ENCODE measurements at places on chromosomes 7 and 10.
A peak's percentile ranks its signal among the peaks of the same experiment; 100 is the strongest.

DNA sequence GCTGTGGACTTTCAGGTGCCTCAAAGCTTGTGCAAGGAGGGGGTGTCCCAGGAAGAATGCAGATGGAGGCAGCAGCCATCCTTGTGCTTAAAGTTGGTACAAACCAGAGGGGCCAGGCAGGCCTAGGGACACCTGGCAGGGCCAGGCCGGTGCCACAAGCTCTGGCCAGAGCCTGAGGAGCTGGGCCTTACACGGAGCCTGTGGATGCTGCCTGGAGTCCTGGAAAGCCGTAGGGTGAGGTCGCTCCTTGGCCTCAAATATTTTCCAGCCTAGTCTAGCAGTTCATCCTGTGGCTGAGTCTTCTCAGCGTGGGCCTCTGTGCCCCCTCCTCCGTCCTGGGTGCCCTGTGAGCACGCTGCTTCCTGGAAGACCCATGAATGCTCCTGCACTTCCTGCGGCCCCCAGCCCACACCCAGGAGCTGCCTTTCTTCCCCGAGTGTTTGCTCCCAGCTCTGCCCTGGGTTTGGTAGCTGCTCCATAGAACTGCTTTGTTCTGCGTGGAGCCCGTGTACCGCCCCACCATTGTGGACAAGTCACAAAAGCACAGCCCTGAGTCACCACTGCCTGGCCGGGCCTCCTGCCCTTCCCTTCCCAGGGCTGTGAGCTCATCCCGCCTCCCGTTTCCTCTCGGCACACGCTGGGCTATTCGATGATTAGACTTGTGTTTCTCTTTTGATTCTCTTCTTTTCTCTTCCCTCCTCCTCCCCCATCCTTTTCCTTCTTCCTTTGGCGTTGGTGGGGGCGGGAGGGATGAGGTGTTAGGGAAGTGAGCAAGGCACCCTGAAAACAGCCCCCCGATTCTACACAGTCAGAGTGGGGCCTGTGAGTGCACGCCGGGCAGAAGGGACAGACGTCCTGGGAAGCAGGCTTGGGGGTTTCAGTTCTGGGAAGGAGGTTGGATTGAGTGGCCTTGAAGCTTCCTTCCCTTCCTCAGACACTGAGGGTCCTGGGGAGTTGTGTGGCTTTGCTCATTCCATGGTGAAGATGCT is 73.2 kb upstream of the SHH start:
- peak; percentile 60 for DNase-seq

DNA sequence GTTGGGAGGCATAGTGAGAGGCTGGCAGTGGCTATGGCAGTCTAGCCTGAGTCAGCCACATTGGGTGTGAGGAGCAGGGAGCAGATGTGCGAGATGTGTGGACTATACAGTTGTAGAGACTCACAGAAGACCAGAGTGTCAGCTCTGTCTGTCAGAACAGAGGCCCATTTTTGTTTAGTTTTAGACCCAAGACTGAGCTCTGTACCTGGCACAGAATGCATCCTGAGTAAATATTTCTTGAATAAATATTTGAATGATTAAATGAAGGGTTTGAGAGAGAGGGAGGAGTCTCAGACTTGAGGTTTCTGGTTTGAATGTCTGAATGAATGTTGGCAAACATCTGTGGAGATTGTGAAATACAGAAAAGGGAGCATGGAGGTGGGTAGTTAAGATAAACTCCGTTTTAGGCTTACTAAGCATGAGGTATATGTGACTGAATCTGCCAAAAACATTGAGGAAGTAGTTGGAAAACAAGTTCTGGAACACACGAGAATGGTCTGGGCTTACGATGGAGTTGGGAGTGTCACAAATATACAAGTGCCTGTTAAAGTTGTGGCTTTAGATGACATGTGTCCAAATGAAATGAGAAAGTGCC is 3.6 kb downstream of the SEC23IP start:
- DNase-seq = no peak

GRCh38 chr7:44078521-44078920 is 3.8 kb downstream of the POLM start:
- no peak for DNase-seq

- no peak for DNase-seq
Observed at GRCh38 chr10:67818323-67818722, 19.7 kb downstream of the DNAJC12 start.

DNA sequence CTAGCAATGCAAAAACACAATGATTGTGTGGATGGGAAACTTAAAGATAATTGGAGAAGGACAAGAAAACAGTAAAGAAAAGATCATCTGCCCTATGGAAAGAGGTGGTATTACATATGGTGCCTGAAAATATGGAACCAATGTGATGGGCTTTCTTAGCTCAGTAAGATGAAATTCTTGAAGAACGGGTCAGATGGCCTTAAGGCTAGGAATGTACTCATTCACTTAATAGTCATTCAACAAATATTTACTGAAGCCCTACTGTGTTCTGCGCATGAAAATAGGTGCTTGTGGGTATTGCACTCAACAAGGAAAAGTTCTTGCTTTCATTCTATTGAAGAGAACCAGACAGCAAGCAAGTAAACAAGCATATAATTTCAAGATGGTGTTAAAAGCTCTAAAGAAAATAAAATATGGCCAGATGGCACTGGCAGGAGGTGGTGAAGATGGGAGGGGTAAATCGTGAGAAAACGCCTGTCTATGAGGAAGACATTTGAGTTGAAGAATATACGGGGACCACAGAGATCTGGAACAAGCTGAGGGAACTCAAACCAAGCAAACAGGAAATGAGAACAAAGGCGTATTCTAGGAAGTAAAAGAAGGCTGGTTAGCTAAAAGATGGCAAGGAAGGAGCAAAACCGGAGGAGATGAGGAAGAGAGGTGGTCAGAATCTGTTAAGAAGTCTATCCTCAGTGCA is 179.7 kb downstream of the ANK3 start:
- DNase-seq = no peak

DNA sequence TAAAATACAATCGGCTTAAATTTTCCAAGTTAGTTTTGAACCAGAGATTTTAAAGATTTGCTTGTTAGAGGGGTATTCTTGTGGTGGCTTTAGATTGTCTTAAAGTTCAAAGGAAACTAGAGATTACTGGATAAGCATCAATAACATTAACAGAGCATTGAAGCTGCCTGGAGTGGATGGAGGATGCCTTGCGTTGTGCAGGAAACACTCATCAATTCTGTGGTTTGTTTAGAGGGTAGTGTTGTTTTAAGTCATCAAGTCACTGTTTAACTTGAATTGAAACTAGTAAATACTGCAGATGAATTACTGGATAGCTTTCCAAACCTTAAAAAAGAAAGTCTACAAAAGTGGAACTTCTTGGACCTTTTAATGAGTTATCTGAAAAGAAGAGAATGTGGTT is 218.6 kb downstream of the CELF2 start:
- DNase-seq = no peak

DNA sequence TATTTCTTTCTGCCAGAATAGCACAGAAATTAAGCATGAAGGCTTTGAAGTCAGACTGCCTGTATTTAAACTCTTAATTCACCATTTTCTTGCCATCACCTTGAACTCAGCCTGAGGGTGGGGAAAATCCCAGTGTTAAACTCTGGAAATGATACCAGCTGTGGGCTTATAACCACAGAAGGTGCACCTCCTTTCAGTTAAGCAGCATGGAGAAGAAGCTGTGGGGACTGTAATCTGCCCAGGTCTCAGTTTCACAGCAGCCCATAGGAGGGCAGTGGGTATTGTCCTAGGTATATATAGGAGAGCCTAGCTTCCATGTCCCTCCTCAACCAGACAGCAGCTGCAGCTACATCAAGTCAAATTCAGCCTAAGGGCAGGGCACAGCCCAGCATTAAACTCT is 241.6 kb downstream of the HPSE2 start:
- DNase-seq = no peak

DNA sequence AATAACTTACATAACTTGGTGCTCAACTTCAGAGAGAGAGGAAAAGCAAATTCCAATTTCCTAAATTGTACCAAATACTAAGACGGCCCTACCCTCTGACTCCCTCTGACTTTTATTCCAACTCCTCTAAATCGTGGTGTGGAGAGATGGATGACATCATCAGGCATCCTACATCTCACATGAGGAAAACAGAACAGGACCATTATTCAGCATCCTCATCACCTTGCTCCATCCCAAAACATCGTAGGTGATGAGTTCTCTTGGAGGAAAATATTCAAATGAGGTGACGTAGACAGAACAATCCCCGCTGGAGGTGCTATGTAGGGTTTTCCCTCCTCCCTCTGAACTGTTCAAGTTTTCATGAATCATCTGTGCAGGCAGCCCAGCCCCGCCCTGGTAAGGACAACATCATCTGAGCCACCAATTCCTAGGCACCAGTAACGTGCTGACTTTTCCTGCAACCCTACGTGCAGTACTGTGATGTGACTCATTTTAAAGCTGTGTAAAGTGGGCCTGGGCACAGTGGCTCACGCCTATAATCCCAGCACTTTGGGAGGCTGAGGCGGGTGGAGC is 167.2 kb downstream of the CALN1 start:
- no peak for DNase-seq

DNA sequence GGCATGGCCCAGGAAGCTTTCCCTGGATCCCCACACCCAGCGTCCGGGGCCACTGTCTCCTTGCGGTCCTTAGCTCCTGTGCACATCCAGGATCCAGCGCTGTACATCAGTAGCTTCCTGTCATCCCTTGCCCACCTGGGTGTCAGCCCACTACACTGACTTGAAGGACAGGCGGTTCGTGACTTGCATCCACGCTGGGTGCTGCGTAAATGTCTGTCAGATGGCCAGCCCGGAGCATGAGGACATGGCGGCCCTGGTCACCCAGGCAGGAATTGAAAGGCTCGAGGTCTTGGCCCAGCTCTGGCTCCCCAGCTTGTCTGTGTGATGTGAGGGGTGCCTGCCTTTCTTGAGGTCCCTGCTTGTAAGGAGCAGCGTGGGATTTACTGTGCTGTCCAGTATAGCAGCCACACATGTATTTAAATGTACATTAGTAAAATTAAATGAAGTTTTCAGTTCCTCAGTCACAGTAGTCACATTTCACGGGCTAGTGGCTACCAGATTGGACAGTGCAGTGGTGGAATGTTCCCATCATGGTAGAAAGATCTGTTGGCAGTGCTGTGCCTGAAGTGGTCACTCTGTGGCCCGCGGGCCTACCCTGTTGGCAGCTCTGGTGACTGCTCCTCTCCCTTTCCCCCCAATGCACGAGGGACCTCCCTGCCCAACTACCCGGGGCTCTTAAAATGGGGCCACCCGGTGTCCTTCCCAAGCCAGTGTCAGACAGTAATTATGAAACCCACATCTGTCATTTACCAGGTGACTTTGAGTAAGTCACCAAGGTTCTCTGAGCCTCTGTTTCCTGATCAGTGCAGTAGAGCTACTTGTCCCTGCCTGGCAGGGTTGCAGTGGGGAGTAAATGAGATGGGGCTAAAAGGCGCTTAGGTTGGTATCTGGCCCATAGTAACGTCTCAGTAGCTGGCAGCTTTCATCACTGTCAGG is 97.8 kb upstream of the PPIF start:
- DNase-seq = no peak

GRCh38 chr7:47385536-47386125 is 196.3 kb downstream of the TNS3 start:
- no peak for DNase-seq

- DNase-seq = no peak
Observed at GRCh38 chr10:8056378-8056777, 1.9 kb downstream of the GATA3 start.

GRCh38 chr10:116183733-116184511 is 89.1 kb downstream of the GFRA1 start:
- no peak for DNase-seq

DNA sequence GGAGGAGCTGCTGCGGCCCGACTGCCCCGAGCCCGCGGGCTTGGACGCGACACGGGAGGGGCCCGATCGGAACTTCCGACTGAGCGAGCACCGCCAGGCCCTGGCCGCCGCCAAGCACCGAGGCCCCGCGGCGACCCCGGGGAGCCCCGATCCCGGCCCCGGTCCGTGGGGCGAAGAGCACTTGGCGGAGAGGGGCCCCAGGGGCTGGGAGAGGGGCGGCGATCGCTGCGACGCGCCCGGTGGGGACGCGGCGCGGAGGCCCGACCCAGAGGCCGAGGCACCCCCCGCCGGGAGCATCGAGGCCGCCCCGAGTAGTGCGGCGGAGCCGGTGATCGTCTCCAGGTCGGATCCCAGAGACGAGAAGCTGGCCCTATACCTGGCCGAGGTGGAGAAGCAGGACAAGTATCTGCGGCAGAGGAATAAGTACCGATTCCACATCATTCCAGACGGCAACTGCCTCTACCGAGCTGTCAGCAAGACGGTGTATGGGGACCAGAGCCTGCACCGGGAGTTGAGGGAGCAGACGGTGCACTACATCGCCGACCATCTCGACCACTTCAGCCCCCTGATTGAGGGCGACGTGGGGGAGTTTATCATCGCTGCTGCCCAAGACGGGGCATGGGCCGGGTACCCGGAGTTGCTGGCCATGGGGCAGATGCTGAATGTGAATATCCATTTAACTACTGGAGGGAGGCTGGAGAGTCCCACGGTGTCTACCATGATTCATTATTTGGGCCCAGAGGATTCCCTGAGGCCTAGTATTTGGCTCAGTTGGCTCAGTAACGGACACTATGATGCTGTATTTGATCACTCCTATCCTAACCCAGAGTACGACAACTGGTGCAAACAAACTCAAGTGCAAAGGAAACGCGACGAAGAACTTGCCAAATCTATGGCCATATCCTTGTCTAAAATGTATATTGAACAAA is 1.4 kb downstream of the OTUD1 start:
- peak; percentile 62 for DNase-seq

- DNase-seq = no peak
Observed at GRCh38 chr10:86071758-86072157, 294.8 kb downstream of the GRID1 start.

- DNase-seq = no peak
Observed at GRCh38 chr7:101093906-101094305, 8.6 kb downstream of the TRIM56 start.

DNA sequence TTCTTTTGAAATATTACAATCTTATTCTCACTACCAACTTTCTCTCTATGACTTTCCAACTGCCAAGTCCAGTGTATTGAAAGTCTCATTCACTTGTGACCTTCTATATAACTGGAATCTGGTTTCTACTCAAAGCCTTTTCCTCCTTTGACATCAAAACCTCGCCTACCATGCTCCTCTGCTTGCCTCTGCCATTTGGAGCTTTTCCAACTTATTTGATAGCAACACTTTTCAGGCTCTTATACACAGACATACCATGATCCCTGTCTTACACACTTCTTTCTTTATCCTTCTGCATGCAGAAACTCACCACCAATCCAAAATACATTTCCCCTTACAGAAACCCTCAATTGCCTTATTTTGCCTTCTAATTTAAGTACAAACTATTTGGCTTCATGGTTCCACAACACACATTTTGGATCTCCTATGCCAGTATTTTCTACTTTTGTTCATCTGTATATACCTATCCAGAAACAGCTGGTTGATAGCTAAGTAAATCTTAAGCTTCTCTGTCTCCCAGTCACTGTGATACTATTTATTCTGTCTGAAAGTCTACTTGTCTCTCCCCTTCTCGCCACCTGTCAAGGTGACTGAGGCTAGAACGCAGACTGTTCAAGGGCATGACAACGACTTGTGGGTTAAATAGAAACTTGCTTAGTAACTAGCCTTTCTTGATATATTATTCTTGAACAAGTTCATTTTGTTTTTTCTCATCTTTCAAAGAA is 22.4 kb downstream of the GNG11 start:
- DNase-seq = no peak

Data from sciatic nerve (tissue), 2 donors.